T-helper 22 cell (primary cell): ENCODE measurements at places on chromosomes 4 and X.

DNA sequence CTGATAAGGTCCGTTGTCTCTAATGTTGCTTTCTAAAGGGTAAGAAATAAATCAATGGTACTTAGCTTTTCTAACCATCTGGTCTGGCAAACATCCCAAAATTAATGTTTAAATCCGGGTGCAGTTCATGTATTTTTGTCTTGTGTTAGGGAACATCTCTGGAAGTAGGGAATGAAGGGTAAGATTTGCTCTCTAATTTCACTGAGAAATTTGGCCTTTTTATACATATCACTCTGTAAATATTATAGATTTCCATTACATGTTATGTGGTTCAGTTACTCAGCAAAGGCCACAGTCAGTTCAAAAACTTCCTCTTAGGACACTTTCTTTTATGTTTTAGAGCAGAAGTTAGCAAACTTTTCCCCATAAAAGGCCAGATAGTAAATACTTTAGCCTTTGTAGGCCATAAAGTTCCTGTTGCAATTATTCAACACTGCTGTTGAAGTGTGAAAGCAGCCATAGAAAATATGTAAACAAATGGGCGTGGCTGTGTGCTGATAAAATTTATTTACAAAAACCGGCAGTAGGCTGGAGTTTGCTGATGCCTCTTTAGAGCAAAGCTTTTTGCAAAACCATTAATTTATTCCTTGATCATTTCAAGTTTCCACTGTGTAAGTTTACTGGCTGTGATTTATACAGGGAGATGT is 218.1 kb downstream of the ANTXR2 start:
- no peak for DNase-seq

DNA sequence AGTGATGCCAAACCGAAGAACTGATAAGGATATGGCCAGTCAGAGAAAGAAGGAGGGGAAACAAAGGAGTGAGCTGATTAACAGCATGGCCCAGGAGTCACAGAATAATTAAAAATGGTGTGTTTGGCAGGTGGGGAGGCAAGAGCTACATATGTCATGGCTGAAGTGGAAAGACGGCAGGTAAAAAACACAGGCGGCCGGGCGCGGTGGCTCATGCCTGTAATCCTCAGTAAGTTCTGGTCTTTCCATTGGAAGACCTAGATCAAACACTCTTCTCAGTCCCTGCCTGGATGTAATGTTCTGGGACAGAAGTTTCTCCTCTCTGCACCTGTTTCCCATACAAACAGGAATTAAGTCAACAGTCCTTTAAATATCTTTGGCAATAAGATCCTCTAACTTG is 503.9 kb downstream of the STIM2 start:
- DNase-seq, result no peak

- DNase-seq, result no peak
These were observed 31.3 kb upstream of the TAPT1 start for GRCh38 chr4:16257611-16258010.

DNA sequence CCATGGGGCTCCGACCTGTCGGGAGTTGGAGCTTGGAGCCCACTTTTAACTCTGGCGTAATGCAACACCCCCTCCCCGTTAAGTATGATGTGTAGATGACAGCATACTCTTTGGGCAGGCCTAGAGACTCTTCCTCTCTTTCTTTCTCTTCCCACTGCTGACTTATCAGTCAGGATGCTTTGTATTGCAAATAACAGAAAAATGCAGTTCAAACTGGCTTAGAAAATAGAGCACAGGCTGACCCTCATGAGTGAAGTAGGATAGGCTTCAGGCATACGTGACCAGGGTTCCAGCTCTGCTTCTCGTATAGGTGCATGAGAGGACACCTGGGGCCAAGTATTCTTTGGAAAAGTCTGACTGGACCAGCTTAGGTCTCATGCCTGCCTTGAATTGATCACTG is 23.3 kb upstream of the RNF4 start:
- DNase-seq, result no peak

DNA sequence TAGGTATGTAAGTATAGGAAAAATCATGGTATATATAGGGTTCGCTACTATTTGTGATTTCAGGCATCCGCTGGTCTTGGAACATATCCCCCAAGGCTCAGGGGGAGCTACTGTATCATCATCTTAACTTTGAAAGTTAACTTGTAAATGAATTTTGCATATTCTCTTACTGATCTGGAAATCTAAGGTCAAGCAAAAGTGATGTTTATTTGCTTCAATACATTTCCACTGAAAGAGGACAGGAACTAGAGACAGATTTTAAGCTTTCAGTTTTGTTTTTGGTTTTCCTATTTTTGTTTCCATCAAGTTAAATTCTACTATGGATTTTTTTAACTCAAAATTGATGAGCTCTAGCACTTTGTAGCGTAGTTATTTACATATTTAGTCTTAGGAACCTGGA is 56.2 kb downstream of the NAF1 start:
- no peak for DNase-seq

DNA sequence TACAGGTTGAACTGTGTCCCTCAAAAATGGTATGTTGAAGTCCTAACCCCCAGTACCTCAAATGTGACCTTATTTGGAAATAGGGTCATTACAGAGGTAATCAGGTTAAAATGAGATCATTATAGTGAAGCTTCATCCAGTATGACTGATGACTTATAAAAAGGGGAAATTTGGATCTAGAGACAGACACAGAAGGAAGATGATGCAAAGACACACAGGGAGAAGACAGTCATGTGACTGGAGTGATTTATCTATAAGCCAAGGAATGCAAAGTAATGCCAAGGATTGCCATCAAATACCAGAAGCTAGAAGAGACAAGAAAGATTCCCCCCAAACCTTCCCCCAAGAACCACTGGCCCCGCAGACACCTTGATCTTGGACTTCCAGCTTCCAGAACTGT is 155.2 kb downstream of the RBMX2 start:
- no peak for DNase-seq

DNA sequence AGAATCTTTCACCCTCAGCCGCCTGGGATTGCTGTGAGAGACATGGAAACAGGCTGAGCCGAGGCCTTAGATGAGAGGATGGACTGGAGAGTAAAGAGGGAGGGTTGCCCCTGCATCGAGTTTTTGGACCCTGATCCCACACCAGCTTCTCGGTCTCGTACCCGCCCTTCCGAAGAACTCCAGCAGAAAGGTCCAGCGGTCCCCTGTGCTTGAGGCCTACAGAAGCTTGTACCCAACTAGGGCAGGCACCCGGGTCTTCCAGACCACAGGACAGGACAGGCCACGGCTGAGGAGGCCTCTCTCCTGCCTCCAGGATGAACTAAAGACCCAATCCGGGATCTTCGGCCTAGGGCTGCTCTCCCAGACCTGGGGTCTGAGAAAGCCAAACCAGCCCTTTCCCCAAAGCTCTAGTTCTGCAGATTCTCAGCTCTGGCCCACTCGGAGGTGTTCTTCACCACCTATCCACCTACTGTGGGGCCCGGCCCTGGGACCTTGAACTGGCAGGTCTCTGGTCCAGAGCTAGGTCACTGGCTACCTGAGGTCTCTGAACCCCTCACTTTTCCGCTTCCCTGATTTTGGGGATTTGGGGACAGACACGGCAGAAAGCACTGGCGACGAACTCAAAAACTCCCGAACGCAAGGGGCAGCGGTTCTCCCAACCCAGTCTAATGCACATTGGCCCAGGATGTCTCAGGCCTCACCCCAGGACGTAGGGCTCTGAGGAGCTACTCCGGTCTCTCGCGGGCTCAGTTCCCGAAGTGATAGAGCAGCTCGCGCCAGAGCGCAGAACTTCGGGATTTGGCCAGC is 1.1 kb downstream of the NKX3-2 start:
- DNase-seq, result no peak

DNA sequence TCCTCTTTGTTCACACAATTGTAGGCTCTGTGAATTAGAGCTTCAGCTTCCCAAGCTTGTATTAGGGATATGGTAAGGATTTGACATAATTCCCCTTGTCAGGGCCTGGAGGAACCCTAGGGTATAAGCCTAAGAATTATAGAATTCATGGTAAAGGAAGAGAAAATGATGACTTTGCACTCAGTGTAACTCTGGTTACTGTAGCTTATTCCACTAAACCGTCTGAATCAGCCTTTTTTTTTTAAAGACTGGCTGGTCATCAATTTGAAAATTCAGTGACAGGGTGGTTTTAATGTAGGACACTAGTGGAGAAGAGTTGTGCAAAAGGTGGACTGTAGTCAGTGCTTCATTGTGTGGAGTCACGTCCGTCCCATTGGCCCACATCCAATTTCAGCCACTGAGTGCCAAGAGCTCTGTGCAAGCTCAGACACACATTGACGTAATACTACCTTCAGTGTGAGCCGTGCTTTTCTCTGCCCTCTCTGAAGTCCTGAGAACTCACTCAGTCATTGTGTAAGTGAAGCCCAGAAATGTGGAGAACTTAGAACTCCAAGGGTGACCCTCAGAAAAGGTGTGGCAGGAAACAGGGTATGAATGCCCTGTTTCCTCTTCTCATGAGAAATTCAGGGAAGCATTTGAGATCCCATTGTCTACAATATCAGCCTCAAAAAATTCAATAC is 449.8 kb downstream of the C4orf33 start:
- no peak for DNase-seq

DNA sequence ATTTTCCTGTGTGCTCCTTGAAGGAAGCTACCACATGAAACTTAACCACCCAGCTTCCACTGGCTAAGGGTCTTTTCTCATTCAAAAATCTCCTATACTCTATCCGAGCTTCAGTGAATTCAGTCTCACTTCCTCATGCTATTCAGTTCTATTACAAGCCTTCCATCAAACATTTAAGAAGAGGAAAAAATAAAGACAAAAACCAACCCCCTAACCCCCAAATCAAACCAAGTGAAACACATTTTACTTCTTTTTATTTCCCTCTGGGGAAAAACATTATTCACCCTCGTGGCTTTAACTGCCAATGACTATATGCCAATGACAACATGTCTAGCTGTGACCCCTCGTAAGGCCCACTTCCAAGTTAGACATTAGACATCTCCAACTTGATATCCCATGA is 16.2 kb upstream of the WDR19 start:
- DNase-seq, result no peak

DNA sequence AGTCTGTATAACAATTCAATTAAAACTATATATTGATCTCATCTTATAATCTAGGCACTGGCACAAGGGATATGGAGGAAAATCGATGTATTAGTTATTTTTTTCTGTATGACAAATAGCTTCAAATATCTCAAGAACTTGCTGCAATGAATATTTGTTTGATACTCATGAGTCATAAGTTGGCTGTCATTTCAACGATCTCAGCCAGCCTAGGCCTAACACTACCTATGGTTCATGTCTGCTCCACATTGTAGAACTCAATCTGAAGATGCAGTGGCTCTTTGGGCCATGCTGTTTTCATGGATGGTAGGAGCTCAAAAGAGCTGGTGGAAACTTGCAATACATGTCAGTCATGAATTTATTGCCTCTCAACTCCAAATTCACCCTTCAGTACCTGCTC is 44.7 kb downstream of the MAGEB17 start:
- DNase-seq, result no peak

DNA sequence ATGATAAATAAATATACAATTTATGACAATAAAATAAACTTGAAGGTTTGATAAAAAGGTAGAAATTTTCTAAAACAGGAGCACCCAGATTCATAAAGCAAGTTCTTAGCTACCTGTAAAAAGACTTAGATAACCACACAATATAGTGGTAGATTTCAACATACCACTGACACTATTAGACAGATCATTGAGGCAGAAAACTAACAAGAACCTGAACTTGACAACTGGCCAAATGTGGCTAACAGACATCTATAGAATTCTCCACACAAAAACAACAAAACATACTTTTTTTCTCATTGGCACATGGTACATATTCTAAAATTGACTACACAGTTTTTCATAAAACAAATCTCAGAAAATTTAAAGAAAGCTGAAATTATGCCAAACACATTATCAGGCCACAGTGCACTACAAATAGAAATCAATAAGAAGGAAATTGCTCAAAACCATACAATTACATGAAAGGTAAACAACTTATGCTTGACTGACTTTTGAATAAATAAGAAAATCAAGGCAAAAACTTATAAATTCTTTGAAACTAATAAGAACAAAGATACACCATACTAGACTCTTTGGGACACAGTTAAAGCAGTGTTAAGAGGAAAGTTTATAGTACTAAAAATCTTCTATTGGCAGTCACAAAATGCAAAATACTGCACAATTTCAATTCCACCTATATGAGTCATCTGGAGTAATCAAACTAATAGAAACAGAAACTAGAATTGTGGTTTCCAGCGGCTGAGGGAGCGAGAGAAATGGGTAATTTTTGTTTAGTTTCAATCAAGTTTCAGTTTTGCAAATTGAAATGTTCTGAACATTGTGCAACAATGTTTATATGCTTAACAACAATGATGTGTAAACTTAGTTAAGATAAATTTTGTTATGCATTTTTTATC is 925.6 kb downstream of the SH3BGRL start:
- no peak for DNase-seq

GRCh38 chr4:46992338-46992737 is 1.0 kb downstream of the GABRA4 start:
- DNase-seq, result no peak

- DNase-seq, result no peak
These were observed 60.7 kb upstream of the ALB start for GRCh38 chr4:73343432-73343831.

DNA sequence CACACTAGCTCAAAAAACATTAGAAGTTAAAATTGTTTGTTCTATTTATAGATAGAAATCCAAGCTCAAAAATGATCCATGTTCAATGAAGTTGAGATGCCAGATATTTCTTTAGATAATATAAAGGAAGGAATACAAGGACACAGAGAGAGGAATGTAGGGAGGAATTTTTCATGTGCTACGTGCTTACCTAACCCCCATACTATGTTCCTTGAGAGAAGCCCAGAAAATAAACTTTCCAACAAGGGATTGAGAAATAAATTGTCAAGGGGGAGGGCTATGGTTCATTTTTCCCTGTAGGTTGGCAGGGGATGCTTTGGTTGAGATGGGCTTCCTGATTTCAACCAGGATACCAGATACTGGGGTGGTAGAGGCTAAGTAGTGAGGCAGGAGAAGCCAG is 15.6 kb upstream of the ADH5 start:
- no peak for DNase-seq

- no peak for DNase-seq
These were observed 65.8 kb downstream of the SPIN4 start for GRCh38 chrX:63285375-63285774.

- no peak for DNase-seq
These were observed 349.9 kb downstream of the FBXW7 start for GRCh38 chr4:152185786-152186550.

GRCh38 chr4:169143335-169143734 is 127.4 kb downstream of the SH3RF1 start:
- no peak for DNase-seq

GRCh38 chr4:48212165-48212564 is 57.5 kb downstream of the TEC start:
- no peak for DNase-seq

DNA sequence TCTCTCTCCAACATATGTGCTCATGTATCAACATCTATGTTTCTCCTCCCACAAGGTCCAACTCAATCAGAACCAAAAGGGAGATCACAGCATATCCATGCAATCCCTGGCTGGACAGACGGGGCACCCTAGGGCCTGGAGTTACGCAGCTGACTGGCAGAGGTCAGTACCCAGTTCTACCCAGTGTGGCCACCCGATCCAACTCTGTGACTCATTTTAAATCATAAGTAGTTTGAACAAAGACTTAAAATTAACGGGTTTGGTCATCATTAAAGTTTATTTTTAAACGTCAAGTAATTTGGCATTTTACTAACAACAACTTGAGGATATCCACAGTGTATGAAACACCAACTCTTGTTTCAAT is 59.5 kb downstream of the APBB2 start:
- no peak for DNase-seq
